ENCODE measurements at places on chromosomes 1 and 21. TPM values are rescaled to one million over a fixed set of nuclear protein-coding genes. Genes with fewer than 3 reads are reported as not detected.

Gene C1orf94
- polyA plus RNA-seq = not detected

Gene S100A7
- not detected for polyA plus RNA-seq

Gene UTP11
- polyA plus RNA-seq = 39.0 TPM

Gene VAV3
- 18.3 TPM for polyA plus RNA-seq

Gene SPRR2E
- polyA plus RNA-seq = not detected

Gene AGMAT
- 51.9 TPM for polyA plus RNA-seq

Gene KCNT2
- 3.5 TPM for polyA plus RNA-seq

Gene ROR1
- 14.4 TPM for polyA plus RNA-seq

Gene ANKRD34A
- 0.79 TPM for polyA plus RNA-seq

Gene SPAG17
- 1.4 TPM for polyA plus RNA-seq

Gene GBP4
- 8.9 TPM for polyA plus RNA-seq

Gene ALG14
- 9.0 TPM for polyA plus RNA-seq

Gene ZSWIM5
- 9.3 TPM for polyA plus RNA-seq

Gene TMOD4
- 0.64 TPM for polyA plus RNA-seq

Gene CCDC17
- polyA plus RNA-seq = 0.88 TPM

All from large intestine (tissue), 12 donors.